Neuronal stem cell (in vitro differentiated cells): ENCODE measurements at places on chromosomes 4 and X.

GRCh38 chrX:38080808-38081207 is 74.5 kb downstream of the SYTL5 start:
- no peak for DNase-seq

GRCh38 chr4:76950052-76950955 is 752 bp downstream of the SEPTIN11 start:
- DNase-seq, result peak; percentile 44

- no peak for DNase-seq
These were observed 57.7 kb downstream of the NOP14 start for GRCh38 chr4:2905544-2905943.

DNA sequence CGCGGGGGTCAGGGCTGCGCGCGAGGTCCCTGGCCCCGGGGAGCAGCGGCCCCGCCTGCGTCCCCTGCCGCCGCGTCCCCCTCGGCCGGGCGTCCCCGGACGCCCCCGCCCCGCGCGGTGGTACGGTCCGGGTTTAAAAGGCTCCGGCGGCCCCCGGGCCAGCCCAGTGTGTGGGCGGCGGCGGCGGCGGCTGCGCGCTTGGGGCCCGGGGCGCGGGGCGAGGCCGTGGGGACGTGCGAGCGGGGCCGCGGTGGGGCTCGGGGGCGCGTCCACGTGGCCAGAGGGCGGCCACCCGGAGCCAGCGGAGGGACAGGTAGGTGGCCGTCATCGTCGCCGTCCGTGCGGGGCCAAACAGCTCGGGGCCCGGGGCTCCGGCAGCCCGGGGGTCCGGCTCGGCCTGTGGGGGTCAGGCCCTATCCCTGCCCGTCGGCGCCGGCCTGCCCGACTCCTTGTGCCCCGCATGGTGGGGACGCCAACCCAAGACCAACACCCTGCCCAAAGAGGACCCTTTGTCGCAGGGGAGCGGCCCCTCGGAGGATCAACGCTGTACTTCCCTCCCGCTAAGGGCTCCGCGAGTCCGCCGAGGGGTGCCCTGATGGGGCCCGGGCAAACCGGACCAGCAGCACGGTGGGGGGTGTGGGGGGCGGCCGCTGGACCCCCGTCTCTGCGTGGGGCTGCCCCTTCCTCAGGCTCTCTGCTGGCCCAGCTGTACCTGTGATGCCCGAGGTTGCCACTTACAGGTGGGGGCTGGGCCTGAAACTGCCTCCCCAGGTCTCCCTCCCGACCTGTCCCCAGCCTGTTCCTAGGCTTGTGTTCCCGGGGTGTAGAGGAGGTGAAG is at the start of gene PLXNA3:
Gene PLXNA3, plus strand, starts transcription at position 166 of the 838 bp plus-strand sequence. CDS start 1,903 bp downstream, outside the sequence.
- peak; percentile 42 for DNase-seq

GRCh38 chr4:138916763-138917162 is 98.8 kb upstream of the NOCT start:
- DNase-seq, result no peak

DNA sequence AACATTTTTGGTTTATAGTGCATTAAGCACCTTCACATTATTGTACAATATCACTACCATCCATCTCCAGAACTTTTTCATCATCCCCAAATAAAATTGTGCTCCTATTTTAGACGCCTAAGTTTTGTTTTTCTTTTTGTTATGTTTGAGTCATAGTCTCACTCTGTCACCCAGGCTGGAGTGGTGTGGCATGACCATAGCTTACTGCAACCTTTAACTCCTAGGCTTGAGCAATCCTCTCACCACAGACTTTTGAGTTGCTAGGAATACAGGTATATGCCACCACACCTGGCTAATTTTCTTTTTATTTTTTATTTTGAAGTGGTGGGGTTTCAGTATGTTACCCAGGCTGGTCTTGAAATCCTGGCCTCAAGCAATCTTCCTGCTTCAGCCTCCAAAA is 33.9 kb downstream of the PRSS12 start:
- DNase-seq, result no peak

GRCh38 chr4:8157944-8158709 is 486 bp downstream of the ABLIM2 start:
- peak; percentile 23 for DNase-seq

DNA sequence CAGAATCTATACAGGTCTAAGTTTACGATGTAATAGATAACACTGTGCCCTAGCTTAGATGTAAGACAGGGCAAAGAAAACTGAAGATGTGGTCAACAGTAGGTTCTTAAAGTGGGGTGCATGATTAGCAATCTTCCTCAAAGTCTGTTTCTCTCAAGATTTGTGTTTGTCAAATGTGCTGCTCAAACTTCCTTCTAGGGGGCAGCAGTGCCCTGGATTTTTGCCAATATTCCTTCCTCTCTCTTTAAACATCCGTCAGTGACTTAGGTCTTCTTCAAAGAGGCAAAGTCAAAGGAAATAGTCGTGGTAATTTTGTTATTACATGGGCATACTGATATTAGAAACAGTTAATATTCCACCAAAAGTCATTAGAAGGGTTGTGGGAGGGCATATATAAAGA is 4.2 kb upstream of the PDHA2 start:
- DNase-seq, result peak; percentile 24

DNA sequence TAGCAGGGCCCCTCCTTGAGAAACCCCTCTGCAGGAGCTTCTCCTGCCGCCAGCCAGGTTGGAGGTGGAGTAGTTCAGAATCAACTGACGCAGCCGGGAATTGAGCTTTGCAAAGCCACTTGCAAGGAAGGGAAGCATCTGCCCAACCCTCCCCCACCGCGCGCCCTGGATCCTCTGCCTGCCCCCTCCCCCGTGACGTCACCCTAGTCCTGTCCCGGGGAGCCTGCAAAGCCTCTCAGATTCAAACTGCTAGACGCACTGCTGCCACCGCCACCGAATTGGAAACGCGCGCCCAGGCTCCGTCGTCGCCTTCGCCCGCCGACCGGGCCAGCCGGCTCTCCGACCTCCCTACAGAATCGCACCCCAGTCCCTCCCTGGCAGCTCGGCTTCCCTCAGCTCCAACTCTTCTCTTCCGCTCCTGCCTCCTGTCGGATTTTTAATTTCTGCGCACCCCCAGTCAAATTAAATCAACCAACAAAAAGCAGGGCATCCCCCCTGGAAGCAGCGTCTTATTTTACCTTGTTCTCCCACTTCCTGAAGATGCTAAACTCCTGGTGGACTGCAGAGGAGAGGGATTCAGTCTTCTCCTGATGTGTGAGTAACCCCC is 3.8 kb downstream of the SLITRK2 start:
- DNase-seq, result no peak

GRCh38 chr4:133389029-133389428 is 239.9 kb downstream of the PCDH10 start:
- no peak for DNase-seq

- DNase-seq, result no peak
These were observed 28.1 kb upstream of the SPON2 start for GRCh38 chr4:1200425-1201035.

- DNase-seq, result no peak
These were observed 98.2 kb downstream of the AFF1 start for GRCh38 chr4:87032884-87033533.

- DNase-seq, result no peak
These were observed 69.2 kb downstream of the MID1IP1 start for GRCh38 chrX:38870361-38870895.

GRCh38 chrX:132088864-132089263 is 39.0 kb downstream of the FRMD7 start:
- DNase-seq, result no peak

- no peak for DNase-seq
These were observed 84.8 kb downstream of the TMEM144 start for GRCh38 chr4:158295053-158295452.

DNA sequence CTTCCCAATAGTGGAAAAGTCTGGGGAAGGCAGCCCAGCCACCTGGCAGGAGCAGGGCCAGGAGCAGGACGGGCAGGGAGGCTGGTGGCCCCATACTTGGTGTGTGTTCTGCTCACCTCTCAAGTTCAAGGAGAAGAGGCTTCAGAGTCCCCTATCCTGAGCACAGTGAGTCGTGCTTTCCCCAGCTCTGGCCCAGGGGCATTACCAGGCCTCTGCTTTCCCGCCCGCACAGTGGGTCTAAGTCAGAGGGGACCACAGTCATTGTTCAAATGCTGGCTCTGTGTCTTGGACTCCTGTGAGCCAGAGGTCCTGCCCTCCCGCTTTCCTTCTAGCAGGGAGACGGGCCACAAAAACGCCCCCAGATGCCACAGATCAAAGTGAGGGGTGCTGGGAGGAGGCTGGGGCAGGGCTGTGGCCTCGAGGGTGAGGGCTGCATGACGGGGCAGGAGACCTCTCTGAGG is 27.6 kb downstream of the HTRA3 start:
- no peak for DNase-seq

DNA sequence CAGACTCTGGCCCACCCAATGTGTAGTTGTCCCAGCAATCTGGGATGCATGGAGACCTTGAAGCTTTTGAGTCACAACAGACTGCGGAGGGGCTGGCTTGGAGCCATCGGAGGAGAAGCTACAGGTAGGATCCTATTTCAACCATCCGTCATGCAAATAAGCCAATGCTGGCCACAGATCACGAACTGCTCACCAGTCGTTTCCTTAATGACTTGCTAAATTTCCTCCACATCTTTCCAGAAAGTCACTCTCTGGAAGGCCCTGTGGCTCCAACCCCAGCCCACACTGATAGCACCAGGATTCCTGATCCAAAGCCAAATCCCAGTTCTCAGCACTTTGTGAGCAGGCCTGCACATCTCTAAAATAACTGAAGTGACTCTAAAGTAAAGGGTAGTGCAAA is 321.3 kb downstream of the RAB28 start:
- DNase-seq, result no peak

DNA sequence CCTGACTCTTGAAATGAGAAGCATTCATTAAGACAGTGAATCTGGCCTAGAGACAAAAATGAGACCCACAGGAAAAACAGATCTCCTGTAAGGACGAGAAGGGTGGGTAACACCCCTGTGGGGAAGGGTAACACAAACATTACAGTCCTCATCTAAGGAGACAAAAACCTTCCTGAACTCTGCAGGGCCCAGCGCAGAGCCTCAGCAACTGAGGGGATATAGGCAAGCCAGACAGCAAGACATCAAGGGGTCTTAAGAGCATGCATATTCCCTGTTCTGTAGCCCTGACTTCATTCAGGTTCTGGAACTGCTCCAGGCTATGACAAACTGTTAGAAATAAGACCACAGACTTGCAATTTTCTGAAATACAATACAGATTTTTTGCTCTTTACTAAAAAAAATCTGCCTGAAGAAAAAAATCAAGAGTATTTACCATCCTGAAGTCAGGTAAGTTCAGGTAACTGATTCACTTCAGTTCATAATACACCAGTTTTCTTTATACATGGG is 15.5 kb downstream of the COX18 start:
- DNase-seq, result no peak

DNA sequence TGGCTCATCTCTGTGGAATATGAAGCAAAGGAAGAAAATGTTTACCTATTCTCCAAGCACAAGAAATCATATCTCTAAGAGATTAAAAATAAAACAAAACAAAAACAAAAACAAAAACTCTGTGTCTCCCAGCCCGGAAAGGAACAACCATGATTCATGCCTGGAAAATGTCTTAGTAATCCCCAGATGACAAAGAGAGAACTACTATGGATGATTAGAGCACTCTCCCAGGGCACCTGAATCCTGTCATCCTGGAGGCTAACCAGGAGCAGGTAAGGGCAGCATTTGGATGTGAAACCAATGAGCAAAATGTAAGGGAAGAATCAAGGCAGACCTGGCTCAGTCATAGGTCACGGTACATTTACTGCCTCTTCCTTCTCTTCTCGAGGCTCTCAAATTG is 1.7 kb upstream of the AKAP4 start:
- DNase-seq, result no peak

GRCh38 chr4:130563185-130563888 is 1467.4 kb downstream of the C4orf33 start:
- peak; percentile 52 for DNase-seq

- no peak for DNase-seq
These were observed 18.4 kb downstream of the NMU start for GRCh38 chr4:55617587-55618197.

GRCh38 chrX:38172596-38172995 is 48.1 kb downstream of the SRPX start:
- DNase-seq, result no peak

DNA sequence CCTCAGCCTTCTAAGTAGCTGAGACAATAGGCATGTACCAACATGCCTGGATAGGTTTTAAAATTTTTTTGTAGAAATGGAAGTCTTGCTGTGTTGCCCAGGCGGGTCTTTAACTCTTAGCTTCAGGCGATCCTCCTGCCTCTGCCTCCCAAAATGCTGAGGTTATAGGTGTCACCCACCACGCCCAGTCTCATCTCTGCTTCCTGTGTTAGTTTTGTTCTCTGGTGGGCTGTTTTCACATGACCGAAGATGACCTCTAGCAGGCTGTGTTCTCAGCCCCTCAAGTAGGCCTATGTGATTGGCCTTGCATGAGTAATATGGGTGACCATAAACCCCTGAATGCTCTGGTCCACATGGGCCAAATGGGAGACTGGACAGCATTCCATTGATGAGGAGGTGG is 56.8 kb upstream of the MSANTD1 start:
- no peak for DNase-seq

DNA sequence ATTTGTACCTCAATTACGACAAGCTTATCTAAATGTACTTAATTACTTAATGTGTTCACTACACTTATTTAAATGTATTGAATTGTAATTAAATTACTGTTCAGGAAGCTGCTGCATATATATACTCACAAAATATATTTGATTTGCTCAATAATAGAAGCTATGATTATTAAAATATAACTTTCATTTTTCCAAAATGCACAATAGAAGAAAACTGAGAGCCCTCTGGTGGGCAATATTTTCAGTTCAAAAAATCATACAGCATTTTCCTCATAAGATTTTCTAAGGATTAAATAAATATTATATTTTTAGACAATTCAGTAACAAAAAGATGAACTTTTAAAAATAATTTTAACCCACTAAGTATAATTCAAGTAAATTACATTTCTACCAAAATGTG is 217.3 kb downstream of the DKK2 start:
- DNase-seq, result no peak

DNA sequence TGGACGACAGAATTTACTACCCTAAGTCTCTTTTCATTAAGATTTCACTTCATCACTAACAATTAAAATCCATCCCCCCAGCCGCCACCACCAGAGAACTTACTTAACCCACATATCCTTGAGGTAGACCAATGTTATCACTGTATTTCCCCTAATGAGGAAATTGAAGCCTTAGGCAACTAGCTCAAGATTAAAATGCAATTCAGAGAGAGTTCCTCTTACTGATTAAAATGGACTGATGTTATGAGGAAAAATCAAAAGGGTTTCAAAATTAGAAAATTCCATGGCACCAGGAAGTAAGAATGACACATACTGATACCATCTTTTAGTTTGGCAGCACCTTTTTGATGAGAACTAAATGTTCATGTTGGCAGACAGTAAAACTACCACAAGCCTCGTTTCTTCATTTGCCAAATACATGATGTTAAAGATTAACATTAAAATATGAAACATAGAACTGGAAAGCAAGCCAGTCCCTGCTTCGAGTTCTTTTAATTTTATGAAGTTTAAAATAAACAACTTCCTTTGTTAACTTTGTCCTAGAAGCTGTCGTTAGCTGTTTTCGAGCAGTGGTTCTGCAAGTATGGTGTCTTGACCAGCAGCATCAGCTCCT is 69.3 kb upstream of the CCDC160 start:
- DNase-seq, result no peak

DNA sequence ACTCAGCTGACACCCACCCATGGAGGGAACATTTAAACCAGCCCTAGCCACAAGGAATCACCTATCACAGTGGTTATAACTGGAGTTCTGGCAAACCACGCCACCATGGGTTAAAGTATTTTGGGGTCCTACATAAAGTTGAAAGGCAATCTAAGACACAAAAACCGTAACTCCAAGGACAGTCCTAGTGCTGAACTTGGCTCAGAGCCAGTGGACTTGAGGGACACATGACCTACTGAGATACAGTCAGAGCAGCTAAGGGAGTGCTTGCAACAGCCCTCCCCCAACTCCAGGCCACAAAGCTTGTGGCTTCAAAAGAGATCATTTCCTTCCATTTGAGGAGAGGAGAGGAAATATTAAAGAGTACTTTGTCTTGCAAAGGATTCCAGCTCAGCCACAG is 300.5 kb downstream of the FGF13 start:
- DNase-seq, result no peak
